ENCODE measurements at places on chromosomes 7 and 10.

- DNase-seq: no peak
Measured at GRCh38 chr7:84913731-84914130, 273.1 kb downstream of the SEMA3D start.

DNA sequence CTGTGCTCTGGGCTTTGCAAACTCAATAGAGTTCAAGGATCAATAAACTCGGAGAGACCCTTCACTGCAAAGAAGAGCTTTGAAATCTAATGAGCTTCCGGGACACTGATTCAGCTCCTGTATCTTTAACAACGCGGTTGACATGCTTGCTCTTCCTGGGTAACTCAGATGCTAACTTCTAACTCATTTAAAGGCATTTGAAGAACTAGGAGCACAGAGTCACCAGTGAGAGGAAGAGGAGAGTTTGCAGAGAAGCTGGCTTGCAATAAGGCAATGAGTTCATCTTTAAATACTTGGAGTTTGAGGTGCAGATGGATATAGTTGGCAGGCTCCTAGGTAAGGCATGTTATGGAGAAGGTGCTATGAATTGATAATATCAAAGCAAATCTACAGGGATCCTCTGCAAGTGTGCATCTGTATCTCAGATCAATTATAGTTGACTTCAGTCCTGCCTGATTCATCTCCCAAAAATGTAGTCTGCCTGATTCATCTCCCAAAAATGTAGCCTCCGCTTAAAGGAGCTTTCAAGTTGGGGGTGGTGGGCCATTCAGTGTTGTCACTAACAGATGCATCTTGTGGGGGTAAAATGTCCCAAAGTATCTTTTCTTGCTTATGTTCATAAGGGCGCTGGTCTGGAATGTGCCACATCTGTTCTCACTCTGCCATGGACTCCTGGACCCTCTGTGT, 182.5 kb upstream of the PRSS58 start:
- no peak for DNase-seq

DNA sequence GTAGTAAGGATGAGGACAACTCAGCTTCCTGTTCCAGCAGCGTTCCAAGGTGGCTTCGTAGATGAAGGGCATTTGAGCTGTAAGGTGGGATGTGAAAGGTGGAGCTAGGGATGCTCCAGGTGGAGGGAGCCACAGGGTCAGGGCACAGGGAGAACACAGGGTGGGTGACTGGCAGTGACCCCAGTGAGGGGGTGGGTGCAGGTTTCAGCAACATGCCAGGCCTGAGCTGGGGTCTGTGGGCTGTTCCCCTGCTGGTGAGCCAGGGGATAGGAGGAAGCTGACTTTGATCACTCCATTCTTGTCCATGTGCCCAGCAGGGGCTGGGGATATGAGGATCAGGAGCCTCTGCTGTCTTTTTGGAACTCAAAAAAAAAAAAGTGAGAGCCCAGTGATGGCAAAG, 33.2 kb downstream of the CDH23 start:
- no peak for DNase-seq

DNA sequence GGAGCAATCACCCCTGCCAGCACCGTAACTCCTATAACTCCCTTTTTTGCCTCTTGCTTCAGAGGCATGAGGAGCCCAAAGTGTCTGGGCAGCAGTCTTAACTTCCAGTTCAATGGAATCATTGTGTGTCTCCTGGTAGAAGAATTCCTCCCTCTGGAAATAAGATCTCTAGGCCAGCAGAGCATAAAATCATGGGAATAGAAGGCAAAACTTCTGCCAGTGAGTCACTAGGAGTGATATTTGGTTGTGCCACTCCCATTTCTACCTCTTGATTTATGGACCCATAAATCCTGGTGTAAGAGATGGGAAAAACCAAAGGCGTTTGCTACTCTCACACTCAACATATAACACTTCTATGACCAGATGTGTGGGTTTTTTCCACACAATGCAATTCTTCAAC, 104.9 kb upstream of the FAM180A start:
- no peak for DNase-seq

GRCh38 chr7:69889338-69889975, 291.2 kb downstream of the AUTS2 start:
- no peak for DNase-seq

DNA sequence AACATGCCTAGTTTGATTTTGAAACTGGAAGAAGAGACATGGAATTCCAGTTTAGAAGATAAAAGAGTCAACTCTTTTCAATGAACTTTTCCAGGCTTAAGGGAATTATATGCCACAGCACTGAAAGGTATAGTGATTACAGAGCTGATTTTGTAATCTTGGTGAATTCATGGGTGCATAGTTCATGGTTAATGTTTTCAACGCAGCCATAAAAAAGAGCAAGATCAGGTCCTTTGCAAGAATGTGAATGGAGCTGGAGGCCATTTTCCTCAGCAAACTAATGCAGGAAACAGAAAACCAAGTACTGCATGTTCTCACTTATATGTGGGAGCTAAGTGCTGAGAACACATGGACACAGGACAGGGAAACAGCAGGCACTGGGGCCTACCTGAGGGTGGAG, 94.2 kb downstream of the CUBN start:
- DNase-seq: no peak

GRCh38 chr10:100469756-100470155, 6.9 kb downstream of the WNT8B start:
- no peak for DNase-seq

DNA sequence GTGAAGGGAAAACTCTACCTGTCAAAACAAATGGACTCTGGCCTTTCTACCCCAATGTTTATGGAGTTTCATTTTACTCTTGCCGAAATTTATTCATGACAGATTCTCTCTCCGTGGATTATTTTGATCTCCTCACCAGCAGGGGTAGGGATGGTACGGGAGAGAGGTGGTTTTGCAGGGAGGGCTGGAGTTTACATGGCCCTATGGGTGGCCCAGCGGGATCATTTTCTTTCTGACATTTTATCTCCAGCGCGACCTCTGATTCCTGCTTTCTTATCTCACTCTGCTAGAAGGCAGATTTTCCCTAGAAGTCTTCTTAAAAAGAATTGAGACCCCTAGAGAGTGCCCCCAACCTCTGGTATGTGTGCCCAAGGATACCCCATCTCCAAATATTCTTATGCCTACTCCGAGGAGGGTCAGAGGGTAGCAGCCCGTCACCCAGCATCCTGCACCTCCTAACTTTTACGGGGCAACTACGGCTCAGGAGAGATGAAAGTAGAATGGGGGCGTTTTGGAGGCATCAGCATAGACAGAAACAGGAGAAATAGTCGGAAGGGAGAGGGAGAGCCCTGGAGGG, 10.1 kb upstream of the GATA3 start:
- no peak for DNase-seq

All from T-helper 17 cell (primary cell).